Left renal cortex interstitium (tissue), 4 donors: ENCODE measurements at places on chromosomes 7 and 10. TPM values are rescaled to one million over a fixed set of nuclear protein-coding genes. Genes with fewer than 3 reads are reported as not detected.
A peak's percentile ranks its signal among the peaks of the same experiment; 100 is the strongest.

DNA sequence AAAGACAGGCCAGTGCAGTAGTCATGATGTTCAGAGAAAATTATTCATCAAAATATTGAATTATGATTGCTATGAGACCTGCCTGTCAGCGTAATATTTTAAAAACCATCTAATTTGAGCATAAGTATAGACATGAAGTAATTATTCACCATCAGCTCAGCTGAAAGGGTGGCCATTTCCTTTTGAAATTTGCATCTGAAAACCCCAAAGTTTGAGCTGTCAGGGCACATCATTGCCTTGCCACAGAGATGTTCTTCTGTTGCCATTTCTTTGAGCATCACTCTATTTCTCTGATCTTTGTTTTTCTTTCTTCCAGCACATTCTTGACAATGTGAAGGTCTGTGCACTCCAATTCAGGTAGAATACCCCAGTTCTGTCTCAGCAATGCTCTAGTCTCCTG is 147.5 kb upstream of the RHOBTB1 start:
- DNase-seq, result no peak

GRCh38 chr10:119496273-119496672 is 46.2 kb downstream of the RGS10 start:
- DNase-seq, result no peak

- no peak for DNase-seq
Measured at GRCh38 chr10:130023454-130024230, 59.6 kb upstream of the EBF3 start.

DNA sequence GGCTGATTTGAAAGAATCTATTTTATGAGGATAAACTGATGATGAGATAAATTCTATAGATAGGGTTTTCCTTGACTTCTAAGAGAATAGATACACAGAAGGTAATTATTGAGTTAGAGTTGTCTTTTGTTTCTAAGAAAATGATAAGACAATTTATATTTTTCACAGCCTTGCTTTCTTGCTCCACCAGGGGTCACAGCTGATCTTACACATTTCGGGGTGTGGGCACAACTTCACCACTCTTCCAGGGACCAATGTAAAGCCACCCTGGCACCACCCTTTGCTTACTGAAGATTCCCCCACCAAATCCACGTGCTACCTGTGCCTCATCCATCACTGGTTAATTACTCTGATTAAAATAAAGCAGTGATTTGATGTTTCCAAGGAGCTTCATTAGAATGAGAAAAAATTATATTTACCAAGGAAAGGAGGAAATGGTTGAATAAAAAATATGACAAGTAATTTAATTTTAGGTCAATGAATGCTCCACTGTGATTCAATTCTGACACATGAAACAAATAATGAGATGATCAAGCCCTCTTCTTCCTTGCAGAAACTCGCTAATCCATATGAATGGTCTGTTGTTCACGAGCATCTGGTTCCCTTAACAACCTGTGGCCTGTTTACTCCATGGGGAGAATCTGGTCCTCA is 177.3 kb upstream of the TNS3 start:
- no peak for DNase-seq

The VSTM4 gene
- polyA plus RNA-seq, result 16.8 TPM

DNA sequence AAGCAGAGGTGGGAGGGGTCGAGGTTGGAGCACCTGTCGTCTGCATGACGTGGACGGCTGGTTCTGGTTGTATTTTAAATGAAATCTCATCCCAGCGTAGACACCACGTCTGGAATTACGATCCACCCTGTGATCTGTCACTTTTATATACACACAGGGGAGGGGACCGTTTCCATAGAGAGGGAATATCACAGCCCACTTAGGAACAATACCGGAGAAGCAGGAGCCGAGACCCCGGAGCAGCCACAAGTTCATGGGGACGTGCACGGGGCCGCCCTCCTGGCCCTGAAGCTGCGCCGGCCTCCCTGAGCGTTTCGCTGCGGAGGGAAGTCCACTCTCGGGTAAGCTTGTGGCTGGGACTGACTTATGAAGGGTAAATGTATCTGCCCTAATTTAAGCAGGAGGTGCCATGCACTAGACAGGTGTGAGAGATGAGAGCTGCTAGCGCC is at the start of gene UCN3:
UCN3 (plus strand) TSS at position 77 of the 449 bp plus-strand sequence. CDS start 8,755 bp downstream, outside the sequence.
- no peak for DNase-seq

The TAS2R38 gene
- polyA plus RNA-seq, result not detected

The ELAPOR2 gene
- polyA plus RNA-seq, result 9.2 TPM

The EPDR1 gene
- 18.5 TPM for polyA plus RNA-seq

DNA sequence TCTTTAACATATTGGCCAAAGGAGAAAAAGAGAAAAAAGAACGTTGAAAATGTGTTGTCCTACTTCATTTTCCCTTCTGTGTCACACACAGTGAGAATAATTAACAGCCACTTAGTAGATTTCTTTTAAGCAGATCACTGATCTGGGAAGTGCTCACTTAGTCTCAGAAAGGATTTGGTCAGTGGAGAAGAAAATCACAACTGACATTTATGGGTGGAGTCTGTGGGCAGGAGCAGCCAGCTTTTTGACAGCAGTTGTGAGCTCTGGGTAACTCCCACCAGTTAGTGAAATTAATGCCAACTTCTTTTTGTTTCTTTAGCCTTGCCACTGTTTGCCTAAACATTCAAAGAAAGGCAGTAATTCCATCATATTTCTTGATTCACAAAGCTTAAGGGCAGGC is 49.7 kb downstream of the CDK14 start:
- DNase-seq, result no peak

GRCh38 chr10:13720699-13721098 is 133.9 kb downstream of the PRPF18 start:
- no peak for DNase-seq

DNA sequence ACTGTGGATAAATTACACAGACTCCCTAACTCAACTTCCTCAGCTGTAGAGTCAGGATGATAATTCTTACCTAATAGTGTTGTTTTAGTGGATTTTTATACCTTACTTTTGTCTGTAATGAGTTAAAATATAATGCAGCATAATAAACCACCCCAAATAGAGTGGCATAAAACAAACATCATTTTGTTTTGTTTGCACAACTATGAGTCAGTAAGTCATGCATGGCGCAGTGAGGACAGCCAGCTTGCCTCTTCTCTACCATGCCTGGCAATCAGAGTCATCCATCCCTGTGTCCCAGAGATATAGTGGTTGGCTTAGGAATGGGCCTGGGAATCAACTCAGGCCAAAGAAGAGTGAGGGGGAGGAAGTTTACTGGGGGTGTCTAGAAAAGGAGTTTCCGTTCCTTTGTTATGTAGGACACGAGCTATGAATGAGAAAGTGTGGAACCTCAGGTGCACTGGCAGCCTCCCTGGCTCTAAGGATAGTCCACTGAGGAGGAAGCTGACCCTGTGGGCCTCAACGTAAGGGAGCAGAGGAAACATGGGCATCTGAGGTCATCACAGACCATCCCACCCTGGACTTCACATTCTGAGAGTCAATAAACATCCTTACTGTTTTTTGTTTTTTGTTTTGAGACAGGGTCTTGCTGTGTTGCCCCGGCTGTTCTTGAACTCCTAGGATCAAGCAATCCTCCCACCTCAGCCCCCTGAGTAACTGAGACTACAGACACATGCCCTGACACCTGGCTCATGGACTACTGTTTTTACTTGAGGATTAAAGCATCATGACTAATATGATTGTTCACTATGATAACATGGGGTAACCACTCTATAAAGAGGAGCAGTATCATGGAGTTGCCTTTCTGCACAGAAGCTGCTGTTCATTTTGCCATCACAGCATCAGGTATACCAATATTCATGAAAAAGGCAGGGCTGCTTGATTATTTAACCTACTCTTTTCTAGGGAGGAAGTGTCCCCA is 21.0 kb upstream of the GRB10 start:
- DNase-seq, result no peak

DNA sequence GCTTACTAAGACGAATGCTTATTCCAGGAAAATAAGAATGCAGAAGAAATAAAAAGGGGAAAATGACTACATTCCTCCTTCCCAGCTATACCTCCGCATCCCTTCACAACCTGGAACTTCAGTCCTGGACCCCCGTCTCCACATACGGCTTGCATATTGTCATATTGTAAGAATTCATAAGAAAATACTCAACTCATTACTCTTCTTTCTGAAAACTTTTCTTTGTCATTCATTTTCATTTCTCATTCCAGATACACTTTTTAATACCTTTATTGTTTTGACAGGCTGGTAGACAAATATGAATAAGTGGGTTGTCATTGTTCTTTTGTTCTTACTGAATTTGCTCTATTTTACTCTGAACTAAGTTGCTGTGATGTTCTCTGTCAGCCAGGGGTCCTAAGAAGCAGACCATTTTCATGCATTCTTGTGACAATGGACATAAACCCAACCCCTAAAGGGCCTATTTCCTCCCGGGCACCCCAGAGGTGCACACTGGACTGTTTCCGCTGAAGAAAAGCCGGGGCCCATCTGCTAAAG is 23.3 kb upstream of the SFTPA2 start:
- no peak for DNase-seq

- no peak for DNase-seq
Measured at GRCh38 chr10:76040107-76040829, 608.8 kb downstream of the LRMDA start.

The ANK3 gene
- polyA plus RNA-seq, result 152 TPM

DNA sequence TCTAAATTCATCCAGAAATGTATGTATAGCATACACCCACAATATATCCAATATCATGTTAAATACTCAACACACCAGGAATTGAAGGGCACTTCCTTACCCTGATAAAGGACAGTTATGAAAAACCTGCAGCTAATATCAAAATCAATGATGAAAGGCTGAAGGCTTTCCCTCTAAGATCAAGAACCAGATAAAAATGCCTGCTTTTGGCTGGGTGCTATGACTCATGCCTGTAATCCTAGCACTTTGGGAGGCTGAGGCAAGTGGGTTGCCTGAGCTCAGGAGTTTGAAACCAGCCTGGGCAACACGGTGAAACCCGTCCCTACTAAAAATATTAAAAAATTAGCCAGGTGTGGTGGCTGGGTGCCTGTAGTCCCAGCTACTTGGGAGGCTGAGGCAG is 21.6 kb upstream of the UPP1 start:
- DNase-seq, result no peak

DNA sequence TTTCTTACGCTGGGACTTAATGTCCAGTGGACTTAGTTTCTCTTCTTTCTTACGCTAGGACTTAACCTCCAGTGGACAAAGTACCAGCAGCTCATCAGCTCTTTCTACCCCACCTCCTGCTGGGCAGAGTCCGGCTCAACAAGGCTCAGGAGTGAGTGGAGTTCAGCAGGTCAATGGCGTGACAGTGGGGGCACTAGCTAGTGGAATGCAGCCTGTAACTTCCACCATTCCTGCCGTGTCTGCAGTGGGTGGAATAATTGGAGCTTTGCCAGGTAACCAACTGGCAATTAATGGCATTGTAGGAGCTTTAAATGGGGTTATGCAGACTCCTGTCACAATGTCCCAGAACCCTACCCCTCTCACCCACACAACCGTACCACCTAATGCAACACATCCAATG is 199.7 kb downstream of the MLLT10 start:
- DNase-seq, result no peak

The RALA gene
- polyA plus RNA-seq, result 58.8 TPM

The OR2A5 gene
- polyA plus RNA-seq, result 0.02 TPM

The SEMA3A gene
- 12.3 TPM for polyA plus RNA-seq

DNA sequence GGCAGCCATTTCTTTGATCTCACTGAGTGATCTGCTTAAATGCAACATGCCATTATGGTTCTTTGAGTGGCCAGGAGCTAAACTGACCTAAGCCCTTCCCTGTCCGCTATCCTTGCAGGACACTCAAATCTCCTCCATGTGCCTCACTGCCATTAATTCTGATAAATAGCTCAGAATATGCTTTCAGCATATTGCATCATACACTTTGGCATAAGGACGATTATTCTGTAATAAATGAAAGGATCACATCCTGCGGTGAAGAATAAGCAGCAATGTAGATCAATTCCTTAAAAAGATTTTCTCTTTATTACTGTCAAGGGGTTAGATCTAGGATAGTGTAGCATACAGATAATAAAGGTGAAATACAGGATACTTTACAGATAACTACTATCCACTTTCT is 231.8 kb upstream of the CTBP2 start:
- DNase-seq, result no peak

- no peak for DNase-seq
Measured at GRCh38 chr10:92572362-92573090, 1.4 kb downstream of the IDE start.

The MYL10 gene
- not detected for polyA plus RNA-seq

The PDZD7 gene
- polyA plus RNA-seq, result 1.8 TPM

DNA sequence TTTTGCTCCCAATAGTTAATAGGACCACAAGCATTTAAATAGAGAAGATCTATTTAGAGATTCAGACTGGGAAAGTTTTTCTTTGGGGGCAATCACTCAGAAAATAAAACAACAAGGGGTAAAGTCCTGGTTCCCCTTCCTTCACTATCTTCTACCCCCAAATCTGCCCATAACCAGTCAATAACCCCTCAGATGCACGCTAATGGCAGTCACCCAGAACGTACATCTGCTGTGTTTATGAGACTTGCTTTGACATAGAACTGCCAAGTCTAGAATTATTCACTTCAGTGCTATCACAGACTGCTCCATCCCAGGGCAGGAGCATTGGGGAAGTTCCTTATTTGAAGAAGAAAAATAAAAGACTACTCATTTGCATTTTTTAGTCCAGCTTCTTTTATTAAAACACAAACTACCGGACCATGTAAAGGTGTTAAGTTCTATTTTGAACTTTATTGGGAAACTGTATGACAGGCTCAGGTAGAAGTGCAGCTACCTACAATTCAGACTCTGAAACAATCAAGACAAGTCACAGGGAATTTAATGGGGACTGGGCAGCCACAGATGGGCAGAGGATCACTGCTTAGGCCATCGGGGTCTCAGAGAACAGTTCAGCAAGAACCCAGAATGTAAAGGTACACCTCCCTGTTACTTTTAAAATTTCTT is 38.4 kb downstream of the ANK3 start:
- no peak for DNase-seq

- DNase-seq, result peak; percentile 53
Measured at GRCh38 chr7:87876869-87877234, 559 bp downstream of the DBF4 start.

DNA sequence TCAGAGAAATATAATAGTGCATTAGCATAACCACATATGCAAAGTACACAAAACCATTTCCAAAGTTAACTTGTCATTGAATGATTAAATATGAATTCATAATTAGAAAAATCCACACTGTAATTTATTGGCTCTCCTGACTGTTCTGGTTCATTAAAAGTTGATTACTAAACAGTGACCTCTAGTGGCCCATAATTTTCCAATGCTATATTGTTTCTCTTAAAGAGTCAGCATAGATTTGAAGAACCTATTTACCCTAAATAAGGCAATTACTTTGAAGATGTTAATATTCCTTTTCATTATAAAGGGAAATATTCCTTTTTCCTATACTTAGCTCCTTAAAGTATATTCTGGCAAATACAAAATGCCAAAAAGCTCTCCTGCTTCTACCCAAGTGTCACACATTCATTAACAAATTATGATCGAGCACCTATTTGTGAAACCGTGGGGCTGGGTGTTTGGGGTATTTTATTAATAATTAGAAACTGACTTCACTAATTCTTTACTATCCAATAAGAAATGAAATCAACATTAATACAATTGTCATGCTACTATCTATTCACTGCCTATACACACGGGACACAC is 86.2 kb downstream of the HIBADH start:
- DNase-seq, result no peak

GRCh38 chr7:129244220-129244619 is 19.4 kb downstream of the AHCYL2 start:
- no peak for DNase-seq

GRCh38 chr7:158885624-158886023 is 29.3 kb downstream of the DYNC2I1 start:
- no peak for DNase-seq

- DNase-seq, result no peak
Measured at GRCh38 chr7:18896343-18896975, 221.0 kb downstream of the TWIST1 start.
